ENCODE measurements at places on chromosomes 11 and 22.

- no peak for DNase-seq
Measured at GRCh38 chr11:132036746-132037466, 666.5 kb downstream of the NTM start.

DNA sequence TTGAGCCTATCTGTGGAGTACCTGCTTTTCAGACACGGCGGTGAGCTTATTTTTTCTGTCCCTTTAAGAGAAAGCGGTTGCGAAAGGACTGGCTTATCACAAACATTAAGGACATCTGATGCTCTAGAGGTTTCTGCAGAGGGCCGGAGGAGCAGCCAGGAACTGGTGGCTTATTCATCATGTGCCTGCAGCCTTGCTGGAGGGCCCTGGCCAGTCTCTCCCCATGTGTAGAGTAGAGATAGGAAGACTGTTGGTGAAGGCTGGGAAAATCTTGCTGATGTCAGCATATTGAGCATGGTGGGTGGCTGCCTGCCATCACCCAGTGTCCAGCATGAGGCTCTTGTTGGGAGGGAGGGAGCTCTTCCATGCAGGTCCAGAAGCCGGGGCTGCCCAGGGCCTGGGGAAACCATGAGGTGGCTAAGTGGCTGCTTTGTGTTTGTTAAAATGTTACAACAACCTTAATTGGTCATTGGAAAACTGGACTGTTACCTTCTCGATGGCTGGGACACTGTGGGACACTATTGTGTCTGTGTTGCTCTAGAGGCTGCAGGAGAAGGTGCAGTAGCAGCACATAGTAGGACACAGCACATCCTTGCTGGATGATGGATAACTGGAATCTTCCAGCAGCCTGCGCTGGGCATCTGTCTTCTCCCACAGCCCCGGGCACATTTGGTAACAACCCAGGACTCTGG is 54.3 kb downstream of the TSPAN18 start:
- no peak for DNase-seq

- DNase-seq: no peak
Measured at GRCh38 chr22:10961043-10961860, 4566.7 kb upstream of the OR11H1 start.

GRCh38 chr11:707817-708420 is 1.9 kb downstream of the EPS8L2 start:
- DNase-seq: no peak

DNA sequence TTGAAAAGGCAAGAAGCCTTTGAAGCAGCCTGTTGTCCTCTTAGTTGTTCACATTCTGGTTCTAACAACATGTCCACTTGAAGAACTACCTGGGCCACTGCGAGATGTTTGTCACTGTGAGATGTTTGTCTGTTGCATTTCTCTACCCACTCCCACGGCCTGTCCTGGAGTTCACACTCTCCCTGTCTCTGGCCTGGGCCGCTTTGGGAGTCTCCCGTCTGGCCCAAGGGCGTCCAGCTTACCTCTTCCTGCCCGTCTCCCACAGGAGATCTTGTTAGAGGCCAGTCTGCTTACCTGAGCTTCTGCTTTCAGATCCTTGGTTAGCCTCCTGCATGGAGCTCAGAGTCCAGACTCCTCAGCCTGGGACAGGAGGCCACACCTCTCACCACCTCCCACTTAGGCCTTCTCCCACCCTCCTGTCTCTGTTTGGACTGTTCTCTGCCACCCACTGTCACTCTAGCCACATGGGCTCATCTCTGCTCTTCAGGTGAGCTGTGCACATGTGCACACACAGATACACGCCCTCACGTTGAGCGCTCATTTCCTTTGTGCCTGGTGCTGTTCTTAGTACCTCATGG is 66.0 kb downstream of the TBC1D22A start:
- DNase-seq: no peak
